EL (cell line): ENCODE measurements at places on chromosomes 3 and 15.

- peak; percentile 81 for DNase-seq
Observed at GRCh38 chr15:40787344-40787841, 17.6 kb downstream of the C15orf62 start.

- no peak for DNase-seq
Observed at GRCh38 chr3:144496141-144496835, 524.7 kb downstream of the DIPK2A start.

GRCh38 chr3:188904670-188905069 lies 267.1 kb upstream of the TPRG1 start:
- peak; percentile 58 for DNase-seq

GRCh38 chr3:155130001-155130400 lies 49.9 kb downstream of the MME start:
- no peak for DNase-seq

GRCh38 chr3:16329826-16330129 lies 64.8 kb downstream of the OXNAD1 start:
- no peak for DNase-seq

DNA sequence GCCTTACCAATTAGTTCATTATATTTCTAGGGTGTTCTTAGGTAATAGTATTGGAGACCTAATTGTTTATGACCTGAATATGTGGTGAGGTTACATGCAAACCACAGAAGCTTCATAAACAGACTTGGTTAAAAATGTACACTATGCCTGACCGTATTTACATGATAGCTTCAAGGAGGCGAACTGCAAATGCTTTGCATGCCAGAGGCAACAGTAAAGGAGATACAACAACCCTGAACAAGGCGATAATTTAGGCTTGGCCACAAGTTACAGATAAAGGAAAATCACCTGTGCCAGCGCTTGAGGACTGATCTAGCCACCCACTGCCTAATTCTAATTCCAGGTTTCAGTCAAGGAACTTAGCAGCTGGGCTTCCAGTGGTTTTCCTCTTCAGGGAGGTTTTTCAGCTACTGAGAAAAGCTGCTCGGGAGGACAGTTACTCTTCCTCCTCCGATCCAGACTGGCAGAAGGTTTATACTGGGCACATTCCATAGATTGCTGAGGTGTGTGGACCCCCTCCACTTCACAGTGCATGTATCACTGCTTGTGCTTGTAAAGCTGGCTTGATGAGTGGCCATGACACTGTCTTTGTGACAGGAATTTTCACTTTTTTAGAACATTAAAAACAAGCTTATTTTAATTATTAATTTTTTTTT lies 95.6 kb downstream of the DHX36 start:
- no peak for DNase-seq

- DNase-seq = no peak
Observed at GRCh38 chr15:33100314-33100713, 94.2 kb downstream of the FMN1 start.

DNA sequence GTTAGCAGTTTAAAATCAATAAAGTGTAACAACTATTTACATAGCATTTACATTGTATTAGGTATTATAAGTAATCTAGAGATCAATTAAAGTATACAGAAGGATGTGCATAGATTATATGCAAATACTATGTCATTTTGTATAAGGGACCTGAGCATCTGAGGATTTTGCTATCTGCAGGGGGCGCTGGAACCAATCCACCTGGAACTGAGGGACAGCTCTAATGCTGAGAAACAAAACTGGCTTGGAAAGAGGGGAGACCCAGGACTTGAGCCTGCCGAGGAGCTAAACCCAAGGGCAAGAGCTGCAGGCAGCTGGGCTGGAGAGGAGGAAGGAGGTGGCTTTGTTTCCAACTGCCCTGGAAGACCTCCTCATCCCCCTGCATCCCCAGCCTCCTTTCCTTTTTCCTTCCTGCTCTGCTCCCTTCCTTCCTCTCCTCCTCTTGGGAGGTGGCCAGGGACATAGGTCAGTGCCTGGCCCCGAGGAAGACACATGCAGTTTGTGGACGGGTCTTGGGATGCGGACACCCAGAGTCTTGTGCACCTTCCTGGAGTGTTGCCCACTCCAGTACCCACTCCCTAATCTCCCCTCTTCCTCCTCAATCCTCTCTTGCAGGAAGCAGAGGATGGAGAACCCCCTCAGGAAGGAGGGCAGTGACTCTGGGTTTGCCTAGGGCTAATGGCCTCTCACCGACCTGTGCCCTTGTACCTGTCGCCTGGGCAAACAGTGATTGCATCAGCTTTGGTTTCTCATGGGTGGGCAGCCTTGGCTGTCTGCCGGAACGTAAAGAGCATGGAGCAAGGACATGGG lies 825 bp upstream of the RTP3 start:
- peak; percentile 41 for DNase-seq

- DNase-seq = peak; percentile 41
Observed at GRCh38 chr3:157354722-157355121, 81.9 kb upstream of the PTX3 start.

GRCh38 chr3:104951426-104951825 lies 415.3 kb upstream of the ALCAM start:
- DNase-seq = no peak

DNA sequence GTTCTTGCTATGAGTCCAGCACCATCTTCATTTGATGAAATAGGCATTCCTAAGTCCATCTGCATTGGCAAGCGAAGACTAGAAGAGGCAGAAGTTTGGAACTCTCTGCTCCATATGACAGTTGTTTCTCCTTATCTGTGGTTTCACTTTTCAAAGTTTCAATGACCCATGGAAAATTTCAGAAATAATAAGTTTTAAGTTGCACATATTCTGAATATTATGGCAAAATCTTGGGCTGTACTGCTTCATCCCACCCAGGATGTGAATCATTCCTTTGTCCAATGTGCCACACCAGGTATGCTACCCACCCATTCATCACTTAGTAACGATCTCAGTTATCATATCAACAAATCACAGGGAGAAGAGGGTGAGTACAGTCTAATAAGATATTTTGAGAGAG lies 647.9 kb downstream of the GRM7 start:
- DNase-seq = no peak

- DNase-seq = peak; percentile 4
Observed at GRCh38 chr3:175200391-175201095, 341.4 kb downstream of the NAALADL2 start.

DNA sequence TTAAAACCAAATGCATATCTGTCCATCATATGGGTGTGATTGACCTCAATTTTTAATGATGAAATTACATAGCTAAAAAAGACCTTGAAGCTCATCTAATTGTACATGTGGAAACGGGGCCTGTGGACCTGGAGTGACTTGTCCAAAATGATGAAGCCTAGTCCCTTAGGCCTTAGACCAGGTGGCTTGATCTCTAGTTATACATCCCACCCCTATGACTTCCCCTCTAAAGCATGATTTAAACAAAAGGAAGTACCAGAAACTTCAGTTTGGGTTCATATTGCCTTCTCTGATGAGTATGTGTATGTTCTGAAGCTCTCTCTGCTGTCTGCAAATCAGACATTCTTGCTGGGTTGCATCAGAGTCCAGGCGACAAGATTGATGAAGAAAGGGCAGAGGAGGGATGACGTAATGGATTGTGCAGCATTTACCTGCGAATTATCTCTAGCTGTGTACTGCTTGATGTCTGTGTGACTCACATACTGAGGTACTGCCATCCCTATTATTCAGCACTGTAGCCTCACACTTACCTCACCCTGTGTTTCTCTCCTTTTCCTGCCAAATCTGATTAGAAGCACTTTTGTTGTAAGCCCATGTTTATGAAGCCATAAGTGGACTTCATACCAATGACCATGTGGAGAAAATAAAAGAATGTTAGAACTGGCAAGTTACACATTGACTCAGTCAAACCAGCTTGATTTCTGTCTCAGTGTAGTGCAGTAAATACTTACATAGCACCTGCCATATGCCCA lies 111.5 kb downstream of the FILIP1L start:
- peak; percentile 94 for DNase-seq

DNA sequence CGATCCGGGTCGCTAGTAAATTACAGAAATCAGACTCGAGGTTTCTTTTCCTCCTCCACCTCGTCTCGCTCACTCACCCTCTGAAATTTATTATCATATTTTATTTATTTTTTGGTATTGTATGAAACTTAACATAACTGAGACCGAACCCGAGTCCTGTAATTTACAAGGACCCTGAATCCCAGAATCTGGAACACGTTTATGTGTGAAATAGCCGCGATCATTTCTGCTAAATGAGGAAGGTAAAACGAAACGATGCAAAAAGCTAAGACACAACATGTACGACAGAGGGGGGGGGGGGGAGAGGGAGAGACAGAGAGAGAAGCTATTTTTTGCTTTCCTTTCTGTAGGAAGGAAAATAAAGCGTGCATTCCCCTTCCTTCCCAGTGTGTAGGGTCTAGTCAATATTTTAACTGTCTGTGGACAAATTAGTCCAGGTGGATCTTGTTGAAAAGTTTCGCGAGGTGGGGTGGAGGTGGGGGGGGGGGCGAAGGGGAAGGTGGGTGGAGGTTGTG lies 1.6 kb downstream of the BBX start:
- DNase-seq = peak; percentile 44

- DNase-seq = no peak
Observed at GRCh38 chr3:196633555-196634151, 5.8 kb upstream of the NRROS start.

- DNase-seq = no peak
Observed at GRCh38 chr3:177729956-177730681, 532.8 kb upstream of the TBL1XR1 start.

DNA sequence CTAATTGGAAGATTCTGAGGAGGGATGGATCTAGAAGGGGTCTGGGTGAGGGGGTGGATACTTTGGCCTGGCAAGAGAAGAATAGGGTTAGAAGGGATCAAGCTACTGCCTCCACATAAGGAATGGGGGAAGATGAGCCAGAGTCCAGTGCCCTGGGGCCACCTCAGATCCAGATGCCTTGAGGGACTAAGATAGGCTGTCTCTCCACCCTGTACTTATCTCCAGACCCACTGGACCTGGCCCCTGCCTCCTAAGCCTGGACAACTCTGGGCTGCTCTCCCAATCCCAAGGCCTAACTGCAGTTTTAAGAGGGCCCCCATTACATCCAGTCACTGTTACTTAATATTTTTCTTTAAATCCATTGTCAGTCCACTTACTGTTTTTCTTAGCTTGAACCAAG lies 2.0 kb downstream of the DVL3 start:
- peak; percentile 36 for DNase-seq

DNA sequence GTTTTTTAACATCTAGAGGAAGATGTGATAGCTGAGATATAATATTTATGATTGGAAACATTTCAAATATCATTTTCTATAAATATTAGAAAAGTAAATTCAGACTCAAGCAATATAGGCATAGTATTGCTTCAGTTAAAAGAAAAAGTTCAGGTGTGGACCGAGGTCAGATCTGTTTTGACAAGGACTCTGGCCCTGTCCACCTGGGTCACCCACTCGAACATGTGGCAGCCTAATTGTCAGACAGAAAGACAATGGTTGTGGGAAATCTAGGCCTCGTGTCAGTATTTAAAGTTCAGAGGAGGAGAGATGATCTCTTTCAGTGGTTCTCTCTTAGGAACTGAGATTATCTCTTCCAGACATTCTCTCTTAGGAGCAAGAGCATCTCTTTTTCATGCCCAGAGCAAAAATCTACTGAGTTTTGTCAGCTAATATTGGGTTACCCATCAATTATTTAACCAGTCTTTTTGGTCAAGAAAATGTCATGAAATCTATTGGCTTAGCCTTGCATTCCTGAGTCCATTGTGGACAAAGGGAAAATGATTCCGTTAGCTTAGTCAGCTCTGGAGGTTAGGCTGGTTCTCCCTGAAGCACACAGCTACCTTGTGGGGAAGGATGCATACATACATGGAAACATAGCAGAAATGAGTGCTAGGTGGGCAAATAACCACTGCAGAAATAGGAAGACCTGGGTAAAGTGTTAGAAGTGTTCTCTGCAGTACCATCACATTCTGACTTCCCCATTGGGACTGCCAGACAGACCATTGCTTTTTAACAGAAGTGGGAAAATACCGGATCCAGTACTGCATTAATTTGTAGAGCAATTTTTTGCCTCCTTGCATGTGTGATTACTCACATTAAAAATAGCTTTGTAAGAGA lies 343.3 kb downstream of the GRM7 start:
- DNase-seq = no peak

DNA sequence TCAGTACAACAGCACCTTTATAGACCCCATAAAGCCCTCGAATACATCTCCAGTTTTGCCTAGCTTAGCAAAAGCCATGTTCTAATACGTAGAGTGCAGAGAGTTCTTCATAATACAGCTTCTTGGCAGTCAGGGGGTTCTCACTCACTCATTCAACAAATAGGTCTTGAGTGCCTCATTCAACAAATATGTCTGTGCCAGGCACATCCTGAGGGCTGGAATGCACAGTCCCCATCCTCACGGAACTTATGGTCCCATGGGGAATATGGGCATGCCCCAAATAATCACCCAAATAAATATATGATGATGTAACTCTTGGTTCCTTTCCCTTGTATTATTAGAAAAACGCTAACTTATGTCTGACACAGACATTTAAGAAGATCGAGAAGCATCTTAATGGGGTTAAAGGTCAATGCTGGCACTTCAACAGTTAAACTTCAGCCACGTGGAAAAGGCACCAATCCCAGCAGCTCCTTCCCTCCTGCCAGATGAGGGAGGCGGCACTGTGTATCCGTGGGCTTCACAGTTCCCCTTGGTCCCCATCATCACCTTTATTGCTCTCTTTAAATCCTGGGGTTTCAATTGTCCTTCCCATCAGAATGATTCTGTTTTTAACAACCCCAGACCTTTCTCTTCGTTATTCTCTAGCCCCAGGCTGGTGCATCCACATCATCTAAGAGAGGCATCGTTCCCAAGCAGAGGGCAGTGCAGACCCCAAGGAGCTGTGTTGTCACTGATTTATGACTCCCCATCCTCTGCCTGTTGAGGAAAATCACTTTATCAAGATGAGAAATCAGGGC lies 18.9 kb upstream of the SEMA5B start:
- peak; percentile 82 for DNase-seq

- DNase-seq = no peak
Observed at GRCh38 chr3:14533457-14533958, 6.6 kb downstream of the GRIP2 start.

DNA sequence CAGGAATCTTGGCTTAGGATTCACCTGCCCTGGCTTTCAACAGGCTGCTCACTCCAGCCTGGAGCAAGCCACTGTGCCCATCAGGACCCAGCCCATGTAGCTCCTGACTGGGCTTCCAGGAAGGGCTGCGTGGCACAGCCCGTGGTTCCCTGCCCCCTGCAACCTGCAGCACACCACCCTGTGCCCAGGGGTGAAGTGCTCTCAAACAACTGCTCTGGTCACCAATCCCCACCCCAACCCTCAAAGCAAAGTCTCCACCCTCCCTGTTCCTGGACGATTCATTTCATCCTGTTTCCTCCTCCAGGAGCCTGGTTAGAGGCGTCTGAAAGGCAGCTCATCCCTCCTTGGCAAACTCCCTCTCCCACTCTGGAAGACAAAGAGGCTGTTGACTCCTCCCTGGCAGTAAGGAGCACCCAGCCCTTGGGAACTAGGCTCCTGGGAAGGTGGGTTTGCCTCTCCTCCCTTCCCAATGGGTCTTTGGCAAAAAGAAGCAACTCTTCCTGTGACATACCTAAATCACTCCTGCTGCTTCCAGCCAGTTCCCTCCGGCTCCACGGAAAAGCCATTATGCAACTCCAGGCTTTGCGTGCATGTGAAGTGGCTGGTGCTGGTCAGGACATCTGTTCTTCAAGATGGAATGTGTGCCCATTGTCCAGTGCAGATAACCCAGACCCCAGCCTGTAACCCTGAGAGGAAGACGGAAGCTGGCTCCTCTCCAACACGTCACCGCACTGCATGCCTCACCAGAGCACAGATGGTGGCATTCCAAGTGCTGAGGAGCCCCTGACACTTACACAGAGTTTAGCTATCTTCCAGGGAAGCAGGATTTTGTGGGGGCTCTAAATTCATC lies 29.1 kb upstream of the VIPR1 start:
- DNase-seq = peak; percentile 77

GRCh38 chr3:33989229-33989628 lies 190.8 kb downstream of the PDCD6IP start:
- DNase-seq = no peak

GRCh38 chr3:98095882-98096281 lies 8.9 kb downstream of the OR5AC2 start:
- DNase-seq = no peak
